ENCODE measurements at places on chromosomes 1 and 21.

DNA sequence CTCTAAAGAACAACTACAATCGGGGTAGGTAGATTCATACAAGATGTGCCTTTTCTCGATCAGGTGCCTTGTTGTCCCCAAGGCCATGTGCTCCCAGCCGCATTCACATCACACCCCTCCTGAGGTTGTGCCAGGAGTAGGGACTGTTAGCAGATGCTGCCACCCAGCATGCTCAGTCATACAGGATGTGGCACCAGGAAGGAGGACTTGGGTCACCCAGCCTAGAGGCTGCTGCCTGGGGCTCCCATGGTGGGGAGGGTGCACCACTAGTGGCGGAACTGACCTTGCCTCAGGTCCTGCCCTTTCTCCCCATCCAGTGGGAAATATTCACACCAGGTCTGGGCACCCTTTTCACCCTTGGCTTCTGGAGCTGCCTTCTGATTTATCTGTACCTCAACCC, 8.3 kb downstream of the TEX35 start:
- no peak for DNase-seq

DNA sequence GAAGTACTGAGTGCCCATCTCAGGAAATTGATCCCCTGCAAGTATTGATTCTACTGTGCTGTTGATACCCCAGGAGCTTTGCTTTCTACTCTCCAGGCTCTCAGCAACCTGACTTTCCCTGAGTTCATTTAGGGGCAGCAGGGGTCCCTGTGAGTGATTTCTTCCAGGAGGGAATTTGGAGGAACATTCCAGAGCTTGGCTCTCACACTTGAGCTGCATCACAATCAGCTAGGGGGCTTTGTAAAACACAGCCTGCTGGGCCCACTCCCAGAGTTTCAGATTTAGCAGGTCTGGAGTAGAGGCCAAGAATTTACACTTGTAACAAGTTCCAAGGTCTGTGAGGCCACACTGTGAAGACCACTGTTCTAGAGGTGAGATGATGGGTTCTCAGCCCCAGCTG, 16.1 kb upstream of the ACTL8 start:
- no peak for DNase-seq

DNA sequence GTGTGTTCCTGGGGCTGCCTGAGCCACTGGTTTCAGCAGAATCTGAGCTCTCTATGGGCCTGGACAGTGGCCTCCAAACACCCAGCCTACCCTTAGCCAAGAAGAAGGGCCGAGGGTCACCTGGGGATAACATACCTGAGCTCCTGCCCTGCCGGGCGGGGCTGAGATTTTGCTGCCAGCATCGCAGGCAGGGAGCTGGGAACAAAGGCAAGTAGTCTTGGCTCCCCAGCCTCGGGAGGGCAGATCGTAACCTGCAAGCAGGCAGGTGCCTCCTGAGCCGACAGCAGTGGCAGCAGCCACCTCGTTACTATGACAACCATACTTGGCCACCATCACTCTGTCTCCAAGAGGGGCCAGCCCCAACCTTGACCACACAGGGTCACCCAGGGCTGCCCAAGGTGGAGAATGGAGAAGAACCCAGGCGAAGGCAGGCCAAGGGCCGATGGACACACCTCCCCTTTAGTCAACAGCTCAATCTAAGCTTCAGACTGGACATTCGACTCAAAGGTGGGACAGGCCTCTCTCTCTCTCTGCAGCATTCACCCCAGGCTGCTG, 54.6 kb downstream of the TOMM20 start:
- DNase-seq, result no peak

- DNase-seq, result no peak
These were observed 19.3 kb downstream of the TAL1 start for GRCh38 chr1:47212636-47213229.

DNA sequence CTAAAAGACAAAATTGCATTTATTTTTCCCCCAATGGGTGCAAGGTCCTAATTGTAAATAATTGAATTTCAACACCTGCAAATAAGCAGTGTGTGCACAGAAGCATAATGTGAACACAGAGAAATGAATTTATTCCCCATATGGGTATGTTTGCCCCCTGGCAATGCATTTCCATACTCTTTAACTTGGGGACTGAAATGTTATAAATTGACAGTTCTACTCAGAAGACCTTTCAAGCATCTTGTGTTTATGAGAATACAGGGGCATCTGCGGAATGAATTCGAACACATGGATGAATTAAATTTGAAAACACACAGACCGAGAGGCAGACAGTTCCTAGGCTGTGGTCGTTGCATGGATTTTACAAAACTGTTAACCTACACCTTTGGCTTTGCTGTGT, 3.5 kb downstream of the PBX1 start:
- no peak for DNase-seq

DNA sequence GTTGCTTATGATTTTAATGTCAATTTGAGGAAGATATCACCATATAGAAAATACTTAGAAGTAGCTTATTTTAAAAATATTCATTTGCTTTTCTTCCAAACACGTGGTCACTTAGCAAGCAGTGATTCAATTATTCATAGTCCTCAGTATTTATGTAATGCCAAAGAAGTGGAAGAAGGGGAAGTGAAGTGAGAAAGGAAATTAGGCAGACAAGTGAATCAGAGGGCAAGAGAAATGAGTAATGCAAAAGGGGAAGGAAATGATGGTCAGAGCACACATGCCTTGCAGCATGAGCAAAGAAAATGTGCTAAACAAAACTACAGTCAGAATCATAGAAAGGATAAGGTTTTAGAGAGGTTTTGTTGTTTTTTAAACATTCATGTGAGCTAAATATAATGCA, 31.8 kb downstream of the SDCCAG8 start:
- no peak for DNase-seq

GRCh38 chr1:46081206-46081605, 51.2 kb downstream of the PIK3R3 start:
- DNase-seq, result no peak

DNA sequence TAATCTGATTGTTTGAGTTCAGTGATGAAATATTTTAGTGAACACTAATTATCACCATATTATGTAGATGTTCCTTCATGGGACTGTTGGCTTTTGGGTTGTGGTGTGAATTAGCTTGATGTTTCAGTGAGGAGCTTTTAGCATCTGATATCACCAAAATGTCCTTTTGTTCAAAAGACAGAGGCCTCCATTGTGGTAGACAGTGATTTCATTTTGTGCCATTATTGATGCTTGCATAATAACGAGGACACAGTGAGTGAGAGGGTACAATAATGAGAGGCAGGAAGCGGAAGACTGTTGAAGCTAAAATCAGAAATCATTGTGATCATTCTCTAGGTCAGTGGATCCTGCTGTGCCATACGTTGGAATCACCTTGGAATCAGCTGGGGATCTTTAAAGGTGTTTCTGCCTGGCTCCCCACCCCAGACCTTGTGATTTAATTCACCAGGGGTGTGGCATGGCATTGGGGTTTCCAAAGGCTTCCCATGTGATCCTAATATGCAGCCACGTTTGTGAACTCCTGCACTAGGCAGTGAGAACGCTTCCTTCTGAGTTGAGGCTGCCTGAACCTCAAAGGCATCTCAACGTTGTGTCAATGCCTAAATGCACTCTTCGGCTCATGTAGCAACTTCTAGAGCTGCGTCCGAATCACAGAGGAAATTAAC, 82.1 kb upstream of the KIF1B start:
- no peak for DNase-seq

GRCh38 chr1:62841587-62842169, 57.7 kb downstream of the ATG4C start:
- DNase-seq, result peak; percentile 15

GRCh38 chr1:174769961-174770549, 229.7 kb upstream of the CACYBP start:
- DNase-seq, result peak; percentile 14

DNA sequence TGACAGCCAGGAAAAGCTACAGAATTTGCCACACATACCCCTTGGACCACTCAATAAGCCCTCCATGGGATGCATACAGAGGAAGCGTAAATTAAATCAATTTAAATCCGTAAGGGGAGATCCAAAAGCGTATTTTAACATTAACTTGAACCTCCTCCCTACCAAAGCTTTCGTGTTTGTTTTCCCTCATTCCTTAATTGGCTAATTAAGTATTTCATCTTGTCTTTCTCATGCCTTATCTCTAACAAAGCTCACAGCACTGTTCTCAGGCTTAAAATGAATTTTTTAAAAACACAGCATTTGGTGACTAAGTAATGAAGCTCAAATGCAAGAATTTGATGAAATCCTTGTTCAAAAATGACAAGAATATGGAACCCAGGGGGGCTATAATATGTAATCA, 3.1 kb downstream of the PTPN14 start:
- no peak for DNase-seq

DNA sequence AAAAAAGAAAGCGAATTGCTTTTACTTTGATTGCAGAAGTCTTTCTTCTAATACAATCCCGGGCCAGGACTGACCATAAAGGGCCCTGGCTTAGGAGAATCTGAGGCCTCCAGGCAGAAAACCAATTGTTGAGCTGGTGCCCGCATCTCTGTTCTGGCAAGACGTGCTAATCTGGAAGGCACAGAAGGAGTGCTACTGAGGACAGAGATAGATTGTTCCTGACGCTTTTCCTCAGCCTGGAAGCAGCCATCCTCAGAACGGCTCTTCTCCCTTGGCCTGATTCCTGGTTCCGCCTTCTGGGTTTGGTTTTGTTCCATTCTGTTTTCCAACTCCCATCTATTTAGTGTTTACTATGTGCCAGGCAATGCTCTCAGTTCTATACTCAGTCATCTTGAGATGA, 44.8 kb upstream of the SPOCD1 start:
- DNase-seq, result no peak

DNA sequence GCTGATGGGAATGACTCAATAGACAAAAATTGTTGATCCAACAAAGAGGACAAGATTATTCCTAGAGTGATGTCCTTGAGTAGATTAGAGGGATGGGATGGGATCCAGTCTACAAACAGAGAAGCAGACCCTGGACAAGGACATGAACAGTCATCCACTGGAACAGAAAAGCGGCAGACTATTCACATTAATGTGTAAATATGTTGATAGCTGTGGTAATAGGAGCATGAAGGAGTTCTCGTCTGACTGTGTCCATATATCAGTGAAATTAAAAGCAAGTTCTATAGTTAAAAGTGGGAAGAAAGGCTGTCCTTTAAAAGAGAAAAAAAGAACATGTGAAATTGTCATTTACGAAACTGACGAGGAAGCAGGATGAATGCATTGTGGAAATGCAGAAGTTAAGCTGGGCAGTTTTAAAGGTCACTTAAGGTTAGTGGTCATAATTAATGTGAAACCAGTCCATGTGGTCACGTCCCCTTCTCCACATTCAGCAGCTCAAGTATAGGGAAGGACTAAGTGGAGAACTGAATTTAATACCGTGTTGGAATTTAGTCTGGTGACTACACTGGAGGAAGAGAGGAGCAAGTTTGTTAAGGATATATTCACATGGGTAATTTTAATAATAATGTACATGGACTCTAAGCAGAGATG, 62.1 kb downstream of the PIK3R3 start:
- DNase-seq, result no peak

DNA sequence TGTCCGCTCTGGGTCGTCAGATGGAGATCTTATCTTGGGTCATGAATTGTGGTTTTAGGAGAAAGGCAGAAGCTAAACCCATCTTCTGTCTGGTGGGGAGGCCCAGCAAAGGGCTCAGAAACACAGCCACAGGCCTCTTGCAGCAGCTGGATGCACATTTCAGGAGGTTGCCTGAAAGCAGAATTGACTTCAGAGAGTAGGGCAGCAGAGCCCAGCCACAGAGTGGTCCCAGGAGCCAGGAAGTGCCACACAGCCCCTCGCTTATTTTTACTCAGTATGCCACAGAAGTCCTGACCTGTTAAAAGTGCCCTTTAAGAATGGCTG, 8.3 kb upstream of the RIPK4 start:
- no peak for DNase-seq

GRCh38 chr21:43654806-43655489, 4.3 kb downstream of the HSF2BP start:
- no peak for DNase-seq

DNA sequence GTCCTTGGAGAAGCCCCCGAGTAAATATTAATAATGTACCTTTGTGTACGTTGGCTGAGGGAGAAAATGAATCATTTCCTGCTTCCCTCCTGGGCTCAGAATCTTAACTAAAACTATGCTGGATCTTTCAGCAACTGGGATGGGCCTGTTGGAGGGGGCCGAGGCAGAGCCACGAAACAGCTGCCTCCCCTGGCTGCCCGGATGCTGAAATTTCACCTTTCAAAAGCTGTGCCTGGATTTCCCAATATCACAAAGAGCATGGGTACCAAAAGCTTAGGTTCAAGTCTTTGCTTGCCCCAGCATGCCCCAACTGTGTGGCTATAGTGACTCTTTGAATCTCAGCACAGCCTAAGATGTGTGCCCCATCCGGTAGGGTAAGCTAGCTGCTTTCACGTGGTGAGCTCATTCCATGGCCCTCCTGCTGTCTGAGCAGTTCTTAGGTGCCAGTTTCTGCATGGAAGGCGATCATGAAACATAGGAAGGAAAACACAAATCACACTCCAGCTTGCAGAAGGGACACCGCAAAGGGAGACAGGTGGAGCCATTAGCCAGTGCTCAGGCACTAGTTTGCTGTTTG, 473.5 kb downstream of the PTPRU start:
- DNase-seq, result no peak

DNA sequence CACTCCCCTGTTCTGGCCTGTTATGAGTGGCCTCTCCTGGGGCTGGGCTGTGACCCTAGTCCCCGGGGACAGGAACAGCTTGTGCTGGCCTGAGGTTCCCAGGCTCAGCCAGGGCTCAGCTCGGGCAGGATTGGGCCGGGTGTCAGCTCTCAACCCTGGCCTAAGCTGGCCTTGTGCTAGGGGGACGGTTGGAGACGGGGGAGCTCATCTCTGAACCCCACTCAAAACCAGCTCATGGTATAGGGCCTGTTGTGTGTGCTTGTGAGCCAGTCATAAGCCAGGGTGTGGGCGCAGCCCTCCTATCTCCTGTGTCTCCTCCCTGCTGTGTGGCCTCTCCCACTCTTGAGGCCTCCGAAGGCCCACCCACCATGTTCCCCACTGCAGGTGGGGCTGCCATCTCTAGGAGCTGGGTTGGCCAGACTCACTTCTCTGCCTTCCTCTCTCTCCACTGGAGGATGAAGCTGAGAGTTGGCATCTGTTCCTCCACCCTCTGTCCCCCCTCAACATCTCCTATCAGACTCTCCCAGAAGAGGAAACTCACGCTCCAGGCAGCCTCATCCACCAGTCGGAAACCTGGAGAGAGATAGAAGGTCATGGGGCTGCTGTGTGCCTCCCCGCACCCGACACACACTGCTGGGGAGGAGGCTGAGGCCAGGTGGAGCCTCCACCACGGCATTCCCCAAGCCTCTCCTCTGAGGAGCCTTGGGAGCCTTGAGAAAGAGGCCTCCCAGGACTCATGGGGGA, 1.4 kb downstream of the PEAR1 start:
- DNase-seq, result no peak

- no peak for DNase-seq
These were observed 2.4 kb downstream of the CD247 start for GRCh38 chr1:167515893-167516321.

GRCh38 chr1:78255846-78256245, 210.1 kb downstream of the GIPC2 start:
- no peak for DNase-seq

- DNase-seq, result no peak
These were observed 20.2 kb upstream of the PADI6 start for GRCh38 chr1:17351598-17352324.

Measured in head of caudate nucleus (tissue), 42 donors.